Stimulated activated CD8-positive, alpha-beta memory T cell treated with anti-CD3 and anti-CD28 coated beads, Interleukin-7, amount 100 ng/mL, for 1 hour (primary cell): ENCODE measurements at places on chromosomes 1 and 21.

- no peak for DNase-seq
Measured at GRCh38 chr1:38721816-38722215, 137.8 kb downstream of the RRAGC start.

DNA sequence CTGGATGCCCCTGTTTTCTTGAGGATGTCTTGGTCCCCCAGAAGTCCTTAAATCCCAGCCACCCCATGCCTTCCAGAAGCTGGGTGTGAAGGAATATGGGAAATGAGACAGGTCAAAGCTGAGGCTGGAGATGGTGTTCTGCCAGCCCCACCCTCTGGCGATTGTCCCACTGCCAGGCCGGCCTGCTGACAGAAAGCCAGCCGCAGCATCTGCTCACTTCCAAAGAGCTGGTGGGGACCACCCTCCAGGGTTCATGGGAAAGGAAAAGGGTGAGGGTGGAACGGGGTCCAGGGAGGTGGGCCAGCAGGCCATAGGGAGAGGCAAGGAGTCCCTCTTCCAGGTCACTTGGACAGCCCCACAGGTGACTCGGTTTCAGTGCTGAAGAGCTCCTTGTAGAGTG is 1.9 kb upstream of the LINGO4 start:
- DNase-seq: no peak

DNA sequence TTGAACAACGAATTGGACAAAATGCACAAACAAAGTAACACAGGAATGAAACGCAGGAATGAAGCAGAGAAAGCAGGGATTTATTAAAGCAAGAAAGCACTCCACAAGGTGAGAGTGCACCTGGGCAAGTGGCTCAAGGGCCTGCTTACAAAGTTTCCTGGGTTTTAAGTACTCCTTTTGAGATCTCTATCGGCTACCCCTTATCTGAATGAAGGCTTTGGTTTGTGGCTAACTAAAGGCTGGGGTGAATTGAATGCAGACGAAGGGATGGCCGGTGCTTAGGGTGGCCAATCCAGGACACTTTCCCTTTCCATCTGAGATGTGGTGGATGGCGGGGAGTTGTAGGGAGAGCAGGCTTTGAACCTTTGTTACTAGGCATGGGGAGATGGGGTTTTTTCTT is 151.4 kb upstream of the KIAA0040 start:
- DNase-seq: no peak

- DNase-seq: no peak
Measured at GRCh38 chr1:228898582-228898992, 163.3 kb downstream of the RHOU start.

DNA sequence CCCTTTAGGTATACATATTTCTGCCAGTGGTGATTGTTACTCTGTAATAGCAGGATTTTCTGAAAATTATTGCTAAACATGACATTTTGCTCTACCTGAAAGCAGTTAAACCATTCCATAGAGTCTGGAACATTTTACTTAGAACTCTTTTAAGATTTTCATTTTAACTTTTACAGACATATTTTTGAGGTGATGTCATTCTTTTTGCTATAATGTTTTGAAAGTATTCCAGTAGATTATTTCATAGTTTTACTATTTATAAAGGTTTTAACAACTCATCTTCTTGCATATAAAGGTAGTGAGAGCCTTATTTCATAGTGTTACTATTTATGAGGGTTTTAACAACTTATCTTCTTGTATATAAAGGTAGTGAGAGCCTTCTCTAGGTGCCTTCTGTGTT is 42.9 kb downstream of the PTBP2 start:
- no peak for DNase-seq

GRCh38 chr1:47465605-47466004 is 27.8 kb downstream of the FOXD2 start:
- DNase-seq: no peak

- no peak for DNase-seq
Measured at GRCh38 chr21:41232013-41232412, 64.1 kb downstream of the BACE2 start.

GRCh38 chr1:43035821-43036741 is 77.4 kb upstream of the SLC2A1 start:
- no peak for DNase-seq

DNA sequence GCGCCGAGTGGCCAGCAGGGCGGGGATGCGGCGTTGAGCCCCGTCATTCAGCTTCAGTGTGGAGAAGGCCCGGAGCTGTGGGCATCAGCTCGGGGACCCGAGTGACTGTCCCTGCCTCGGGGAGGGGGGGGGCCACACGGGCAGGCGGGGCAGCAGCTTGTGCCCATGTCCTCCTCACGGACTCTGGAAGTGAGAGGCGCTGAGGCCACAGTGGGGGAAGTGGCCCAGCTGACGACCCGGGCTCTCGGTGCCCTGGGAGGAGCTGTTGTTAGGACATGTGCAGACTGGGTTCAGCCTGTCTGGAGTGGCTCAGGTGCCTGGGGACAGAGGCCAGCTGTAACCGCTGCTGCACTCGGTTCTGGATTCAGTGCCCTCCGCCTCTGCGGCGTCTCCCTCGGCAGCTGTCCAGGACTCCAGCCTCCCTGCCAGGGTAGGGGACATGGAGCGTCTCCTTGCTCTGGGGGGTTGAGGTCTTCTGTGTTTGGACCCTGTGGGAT is 71.1 kb downstream of the SKI start:
- DNase-seq: no peak

GRCh38 chr1:204438628-204439027 is 27.0 kb upstream of the PPP1R15B start:
- DNase-seq: no peak

DNA sequence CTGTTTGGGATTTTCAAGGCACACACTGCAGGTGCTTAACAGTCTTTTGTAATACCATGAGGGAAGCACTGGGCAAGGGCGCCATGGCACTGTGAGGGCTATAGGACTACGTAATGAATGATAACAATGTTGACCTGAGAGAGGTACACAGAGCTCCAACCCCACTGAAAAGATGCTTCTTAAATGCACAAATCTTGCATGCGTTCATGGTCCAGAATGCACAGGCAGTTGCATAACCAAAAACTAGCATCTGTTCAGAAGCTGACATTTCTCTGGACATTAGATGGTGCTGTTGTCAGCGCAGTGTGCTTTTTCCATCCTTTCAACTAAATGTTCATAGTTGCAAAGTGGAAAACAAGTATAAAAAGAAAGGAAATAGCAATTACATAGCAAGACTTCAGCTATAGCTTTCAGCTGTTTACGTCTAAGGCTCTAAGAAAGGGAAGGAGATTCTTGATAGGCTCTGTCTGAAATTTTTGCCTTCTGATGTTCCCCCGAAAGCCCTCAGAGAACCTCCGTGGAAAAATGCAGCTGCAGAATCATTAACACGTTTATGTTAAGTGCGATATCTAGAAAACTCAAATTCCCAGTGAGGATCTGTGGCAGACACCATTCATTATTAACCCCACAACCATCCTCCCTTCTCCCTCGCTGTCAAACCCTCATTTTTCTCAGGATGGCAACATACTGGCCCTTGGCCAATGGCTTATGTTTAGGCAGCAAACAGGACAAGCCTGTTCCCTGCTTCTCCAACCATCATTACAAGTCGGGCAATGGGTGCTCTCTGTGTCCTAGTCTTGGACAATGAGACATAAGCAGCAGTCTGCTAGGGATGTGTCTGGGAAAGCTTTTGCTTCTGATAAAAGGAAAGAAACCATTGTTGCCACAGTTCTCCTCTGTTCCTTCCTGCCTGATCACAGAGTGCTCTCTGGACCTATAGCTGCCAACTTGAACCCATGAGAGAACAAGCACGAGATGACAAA is 8.2 kb upstream of the TARBP1 start:
- no peak for DNase-seq

GRCh38 chr1:183106746-183107145 is 79.3 kb upstream of the LAMC2 start:
- DNase-seq: no peak

GRCh38 chr1:65165269-65165993 is 17.4 kb downstream of the AK4 start:
- DNase-seq: no peak

GRCh38 chr1:165842023-165842670 is 14.7 kb downstream of the UCK2 start:
- no peak for DNase-seq
